ENCODE measurements at places on chromosomes 16 and 17.

DNA sequence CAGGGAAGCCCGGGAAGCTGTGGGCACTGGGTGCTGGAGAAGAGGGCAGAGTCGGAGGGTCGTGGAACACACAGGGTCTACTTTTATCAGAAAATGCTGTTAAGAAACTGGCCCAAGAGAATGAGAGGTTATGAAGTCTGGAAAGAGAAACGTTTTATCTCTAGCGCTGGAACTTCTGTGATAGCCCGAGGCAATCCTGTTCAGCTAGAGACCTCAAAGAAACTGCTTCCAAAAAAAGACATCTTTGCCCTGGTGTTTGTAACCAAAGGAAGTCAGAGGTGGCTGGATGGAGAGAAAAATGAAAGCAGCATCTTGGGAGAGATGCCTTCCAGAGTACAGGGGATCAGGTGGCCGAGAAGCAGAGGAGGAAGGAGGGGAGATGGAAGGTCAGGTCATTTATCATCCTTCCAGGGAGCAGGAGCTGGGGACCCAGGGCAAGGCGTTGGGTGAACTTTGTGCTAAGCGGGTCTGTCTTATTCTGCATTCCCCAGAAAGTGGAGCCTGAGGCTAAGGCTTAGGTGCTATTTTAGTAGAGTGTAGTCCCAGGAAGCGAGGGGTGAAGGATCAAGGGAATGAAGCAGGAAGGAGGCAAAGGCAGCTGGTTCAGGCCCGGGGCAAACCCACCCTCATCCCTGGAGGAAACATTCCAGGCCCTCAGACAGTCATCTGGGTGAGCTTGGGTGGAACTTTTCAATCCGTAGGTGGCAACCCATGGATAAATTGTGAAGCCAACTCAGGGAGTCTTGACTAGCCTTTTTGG is 66.5 kb downstream of the MGAT5B start:
- DNase-seq, result no peak

DNA sequence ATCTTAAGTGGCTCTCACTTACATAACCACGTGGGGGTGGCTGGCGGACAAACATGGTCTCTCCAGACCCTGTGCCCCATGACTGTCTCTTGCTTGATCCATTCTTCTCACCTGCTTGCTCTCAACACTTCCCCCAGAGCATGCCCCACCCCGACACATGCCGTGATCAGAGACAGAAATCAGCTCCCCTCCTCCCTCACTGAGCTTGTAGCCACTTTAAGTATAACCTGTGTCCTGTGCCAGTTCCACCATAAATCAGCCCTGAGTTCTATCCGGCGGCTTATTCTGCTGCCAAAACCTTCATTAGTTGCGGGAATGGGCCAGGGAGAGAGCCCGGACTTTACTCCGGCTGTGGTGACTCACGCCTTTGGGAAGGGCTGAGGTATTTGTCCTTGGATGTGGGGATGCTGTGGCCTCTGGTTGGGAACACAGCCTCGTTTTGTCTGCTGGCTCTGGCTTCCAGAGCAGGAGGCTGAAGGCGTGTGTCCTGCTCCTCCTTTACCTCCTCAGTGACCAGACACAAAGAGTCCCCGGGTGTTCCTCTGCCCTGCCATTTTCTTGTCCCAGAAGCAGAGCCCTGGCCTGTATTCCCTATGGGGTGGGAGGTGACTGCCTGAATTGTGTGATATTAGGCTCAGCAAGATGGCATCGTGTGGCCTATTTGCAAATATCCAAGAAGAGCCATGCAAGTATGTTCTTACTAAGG is 21.1 kb downstream of the ANKRD40 start:
- DNase-seq, result no peak

GRCh38 chr16:68270353-68270752 is 6.0 kb downstream of the SLC7A6 start:
- DNase-seq, result no peak

DNA sequence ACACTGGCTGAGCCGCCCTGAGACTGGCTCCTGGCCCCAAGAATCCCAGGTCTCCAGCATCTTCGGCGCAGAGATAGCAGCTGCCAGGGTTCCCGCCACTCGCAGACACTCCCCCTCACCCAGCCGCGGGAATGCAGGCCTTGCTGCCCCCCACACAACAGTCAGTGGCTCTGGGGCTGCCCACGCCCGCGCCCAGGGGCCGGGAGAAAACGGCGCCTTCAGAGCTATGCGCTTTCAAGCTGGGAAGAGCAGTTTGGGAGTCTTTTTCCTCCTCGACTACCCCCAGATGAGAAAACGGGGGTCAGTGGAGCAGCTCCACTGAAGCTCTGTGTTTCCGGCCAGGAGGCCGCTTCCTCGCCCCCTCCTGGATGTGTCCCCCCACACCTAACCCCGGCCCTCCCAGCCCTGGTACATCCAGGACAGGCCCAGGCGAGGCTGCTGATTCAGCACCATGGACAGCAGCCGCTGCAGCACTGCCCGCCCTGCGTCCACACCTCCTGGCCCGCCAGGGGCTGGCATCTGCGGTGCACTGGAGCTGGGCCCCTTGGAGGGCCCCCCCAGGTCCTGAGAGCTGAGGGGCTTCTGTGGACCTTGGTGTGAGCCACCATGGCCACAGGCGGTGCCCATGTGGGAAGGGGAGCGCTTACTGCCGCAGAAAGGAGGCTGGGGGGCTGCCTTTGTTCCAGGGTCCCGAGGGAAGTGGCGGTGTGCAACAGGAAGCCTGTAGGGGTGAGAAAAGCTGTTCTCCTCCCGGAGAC is 35.7 kb downstream of the CACNA1H start:
- DNase-seq, result no peak

DNA sequence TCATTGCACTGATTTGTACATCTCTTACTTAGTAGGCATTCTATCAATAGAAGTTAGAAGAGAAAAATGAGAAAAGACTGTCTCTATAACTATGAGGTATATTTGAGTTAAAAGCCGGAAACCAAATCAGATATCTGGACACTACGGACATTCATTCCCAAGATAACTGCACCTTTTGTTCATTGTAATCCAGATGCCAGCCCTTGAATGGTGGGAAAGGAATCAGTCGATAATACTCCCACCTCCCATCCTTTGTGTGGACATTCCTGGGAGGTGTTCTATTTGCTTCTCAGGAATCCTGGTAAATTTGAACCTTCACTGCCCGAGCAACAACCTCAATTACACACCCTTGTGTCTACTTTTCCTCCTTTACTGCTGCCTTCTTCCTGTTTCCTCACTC is 225.2 kb downstream of the CHD9NB start:
- no peak for DNase-seq

DNA sequence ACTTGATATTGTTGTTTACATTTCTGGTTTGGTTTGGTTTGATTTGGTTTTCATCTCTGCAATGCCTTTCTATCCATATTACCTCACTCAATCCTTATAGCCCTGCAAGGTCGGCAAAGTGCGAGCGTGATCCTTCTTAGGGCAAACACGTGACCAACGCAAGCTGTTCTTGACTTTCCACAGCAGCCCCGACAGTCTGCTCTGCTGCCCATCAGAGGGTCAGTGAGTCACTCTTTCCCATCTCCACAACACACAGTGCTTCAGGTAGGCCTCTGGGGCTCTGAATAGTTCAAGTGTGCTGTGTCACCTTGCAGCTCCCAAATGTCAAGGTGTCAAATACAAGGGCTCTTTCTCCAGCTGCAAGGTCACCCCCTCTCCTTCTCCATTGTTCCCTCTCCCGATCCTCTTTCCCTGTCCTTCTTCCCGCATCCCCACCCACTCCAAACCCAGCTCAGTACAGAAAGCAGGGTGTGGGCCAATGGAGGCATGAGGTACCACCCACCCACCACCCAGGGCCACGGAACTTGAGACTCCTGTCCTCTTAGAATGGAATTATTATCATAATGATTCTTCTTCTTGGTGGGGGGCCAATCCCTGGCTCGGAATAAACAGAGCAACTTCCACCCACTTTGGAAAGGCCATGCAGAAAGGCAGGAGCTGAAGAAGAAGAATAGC is 139.7 kb downstream of the SLC39A11 start:
- no peak for DNase-seq

DNA sequence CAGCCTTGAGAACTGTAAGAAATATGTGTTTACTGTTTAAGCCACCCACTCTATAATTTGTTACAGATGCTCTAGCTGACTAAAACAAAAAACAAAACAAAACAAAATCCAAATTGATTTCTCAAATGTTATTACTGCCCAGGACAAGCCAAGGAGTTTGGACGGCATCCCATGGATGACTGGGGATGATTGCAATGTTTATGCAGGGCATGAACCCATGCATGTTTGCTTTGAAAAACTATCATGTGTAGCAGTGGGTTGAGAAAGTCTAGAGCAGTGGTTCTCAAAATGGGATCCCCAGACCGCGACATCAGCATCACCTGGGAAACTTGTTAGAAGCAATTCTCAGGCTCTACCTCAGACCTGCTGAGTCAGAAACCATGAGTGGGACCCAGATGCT is 223.2 kb upstream of the PSMD7 start:
- DNase-seq, result no peak

- DNase-seq, result no peak
These were observed 54.4 kb downstream of the BPTF start for GRCh38 chr17:67879662-67880061.

DNA sequence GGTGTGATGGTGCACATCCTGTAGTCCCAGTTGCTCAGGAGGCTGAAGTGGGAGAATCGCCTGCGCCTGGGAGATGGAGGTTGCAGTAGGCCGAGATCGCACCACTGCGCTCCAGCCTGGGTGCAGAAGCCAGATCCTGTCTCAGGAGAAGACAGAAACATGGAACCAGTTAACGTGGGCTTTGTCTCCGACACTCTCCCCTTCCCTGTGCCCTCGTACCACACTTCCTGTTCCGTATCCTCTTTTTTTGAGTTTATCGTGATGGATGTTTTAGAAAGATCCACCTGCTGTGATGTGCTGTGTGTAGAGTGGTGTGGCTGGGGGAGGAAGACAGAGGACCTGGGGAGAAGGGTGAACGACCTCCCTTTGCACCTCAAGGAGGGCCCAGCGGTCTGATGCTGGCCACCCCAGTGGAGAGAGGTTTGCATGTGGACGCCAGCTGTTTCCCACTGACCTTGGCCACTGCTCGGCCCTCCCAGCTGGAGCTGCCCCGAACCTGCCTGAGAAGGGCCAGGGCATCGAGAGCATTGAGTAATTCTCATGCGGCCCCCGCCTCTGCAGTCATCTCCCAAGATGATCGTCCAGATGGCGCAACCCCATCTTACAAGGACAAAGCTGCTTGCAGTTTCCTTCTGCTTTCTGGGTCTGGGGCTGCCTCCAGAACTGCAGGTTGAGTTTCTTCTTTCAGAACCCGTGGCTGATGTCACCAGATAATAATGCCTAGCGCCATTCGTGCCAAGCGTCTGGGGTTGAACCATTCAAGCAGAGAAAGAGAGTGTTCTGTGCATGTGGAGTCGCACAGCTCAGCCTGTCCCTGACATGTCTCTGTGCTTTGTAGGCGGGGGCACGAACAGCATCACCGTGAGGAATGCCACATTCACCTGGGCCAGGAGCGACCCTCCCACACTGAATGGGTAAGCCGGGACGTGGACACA is 126.3 kb downstream of the ABCC1 start:
- peak; percentile 66 for DNase-seq

GRCh38 chr16:49440156-49441065 is 66.8 kb downstream of the C16orf78 start:
- no peak for DNase-seq

GRCh38 chr17:64777415-64778239 is 115.5 kb upstream of the SMURF2 start:
- no peak for DNase-seq

GRCh38 chr17:69762766-69763165 is 312.3 kb upstream of the KCNJ16 start:
- no peak for DNase-seq
